ENCODE measurements at places on chromosomes 1 and 21. TPM values are rescaled to one million over a fixed set of nuclear protein-coding genes. Genes with fewer than 3 reads are reported as not detected.

CCDC190 gene
- total RNA-seq = not detected

RAB7B gene
- total RNA-seq = not detected

DNA sequence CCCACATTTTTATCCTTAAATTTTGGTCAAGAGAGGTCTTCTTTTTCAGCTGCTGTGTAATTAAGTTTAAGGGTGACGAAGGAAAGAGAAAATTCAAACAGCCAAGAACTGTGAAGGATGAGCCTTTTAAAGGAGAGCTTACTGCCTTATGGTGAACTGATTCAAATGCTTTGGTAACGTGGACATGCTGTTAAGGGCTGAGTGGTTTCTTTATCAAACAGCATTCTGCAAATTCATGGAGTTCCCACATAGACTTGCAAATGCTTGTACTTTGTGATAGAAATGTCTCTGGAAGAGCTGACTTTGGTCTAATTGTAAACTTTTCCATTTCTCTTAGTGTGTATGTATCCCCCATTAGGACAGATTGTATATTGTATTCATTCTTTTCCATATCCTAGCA lies 93.8 kb downstream of the CHD1L start:
- DNase-seq = no peak

LCE3D gene
- not detected for total RNA-seq

GRCh38 chr1:206674236-206674635 lies 10.5 kb upstream of the MAPKAPK2 start:
- DNase-seq = no peak

- DNase-seq = no peak
Measured at GRCh38 chr1:202854787-202855186, 34.2 kb downstream of the RABIF start.

DNA sequence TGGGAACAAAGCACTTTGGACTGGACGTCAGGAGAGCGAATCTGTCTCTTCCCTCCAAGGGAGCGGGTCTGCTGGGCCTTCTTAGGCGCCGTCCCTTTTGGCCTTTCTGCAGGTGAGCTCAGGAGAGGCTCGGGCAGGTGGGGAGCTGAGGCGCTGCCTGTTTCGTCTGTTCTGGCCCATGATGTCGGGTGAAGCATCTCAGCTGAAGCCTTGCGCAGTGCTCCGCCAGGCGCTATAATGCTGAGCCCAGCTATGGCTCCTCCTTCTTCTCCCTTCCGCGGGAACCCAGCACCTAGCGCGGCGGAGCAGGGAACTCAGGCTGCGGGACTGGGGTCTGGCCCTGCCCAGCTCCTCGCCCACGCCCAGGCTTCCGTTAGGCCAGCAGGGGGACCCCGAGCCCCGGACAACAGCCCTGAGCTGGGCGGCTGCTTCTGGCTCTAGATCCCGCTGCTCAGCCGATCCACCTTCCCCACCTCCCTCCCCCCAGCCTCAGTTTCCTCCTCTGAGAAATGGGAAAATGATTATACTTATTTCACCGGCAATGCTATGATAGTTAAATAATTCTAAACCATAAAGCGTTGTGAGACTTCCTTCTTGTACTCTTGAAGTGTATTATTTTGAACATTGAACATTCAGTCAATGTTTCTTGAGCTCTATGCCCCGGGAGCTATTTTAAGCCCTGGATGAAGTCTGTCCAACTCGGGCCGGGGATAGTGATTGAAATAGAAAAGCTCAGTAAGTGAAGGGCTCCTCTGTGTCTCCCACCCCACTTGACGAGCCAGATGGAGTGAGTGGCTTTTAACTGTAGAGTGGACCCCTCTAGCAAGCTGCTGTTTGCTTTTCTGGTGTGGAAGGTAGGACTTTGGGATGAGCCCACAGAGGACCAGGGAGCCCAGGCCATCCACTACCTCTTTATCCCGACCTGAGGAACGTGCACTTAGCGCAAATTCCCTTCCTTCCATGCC lies 9.6 kb upstream of the ADORA1 start:
- DNase-seq = peak; percentile 25

INKA2 gene
- not detected for total RNA-seq

GRCh38 chr1:180235077-180235501 lies 5.0 kb downstream of the LHX4 start:
- DNase-seq = no peak

DNA sequence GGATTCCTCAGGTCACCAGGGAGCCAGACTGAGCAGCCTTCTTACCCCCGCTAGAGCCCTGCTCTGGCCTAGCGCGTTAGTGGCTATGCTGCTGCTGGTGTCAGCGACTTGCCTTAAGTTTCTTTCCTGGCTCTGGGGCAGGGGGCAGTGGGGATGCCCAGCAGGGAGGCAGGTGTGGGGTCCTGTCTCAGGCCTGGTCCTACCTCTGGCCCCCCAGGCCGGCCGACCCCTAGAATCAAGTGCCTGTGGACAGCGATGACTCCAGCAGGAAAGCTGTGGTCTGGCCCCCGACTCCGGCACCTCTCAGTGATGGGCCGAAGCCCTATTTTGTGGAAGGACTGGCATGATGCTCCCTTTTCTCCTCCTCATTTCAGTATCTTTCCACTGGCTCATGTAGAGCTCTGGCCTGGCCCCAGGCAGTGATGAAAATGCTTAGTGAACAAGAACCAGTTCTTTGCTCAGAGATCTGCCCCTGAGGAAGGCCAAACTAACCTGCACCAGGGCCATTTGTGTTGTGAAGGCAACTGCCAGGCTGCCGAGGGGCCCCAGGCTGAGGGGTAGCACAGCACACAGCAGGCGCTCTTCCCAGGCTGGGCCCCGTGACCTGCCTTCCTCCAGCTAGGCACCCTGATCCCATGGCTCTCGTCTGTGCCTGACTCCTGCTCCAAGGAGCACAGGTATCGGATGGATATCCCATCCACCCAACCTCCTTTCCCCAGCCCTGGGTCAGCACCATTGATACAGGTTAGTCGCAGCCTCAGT lies 23.7 kb downstream of the MRPL37 start:
- DNase-seq = no peak
